Left kidney (tissue), 8 donors: ENCODE measurements at places on chromosomes 12 and 14.

DNA sequence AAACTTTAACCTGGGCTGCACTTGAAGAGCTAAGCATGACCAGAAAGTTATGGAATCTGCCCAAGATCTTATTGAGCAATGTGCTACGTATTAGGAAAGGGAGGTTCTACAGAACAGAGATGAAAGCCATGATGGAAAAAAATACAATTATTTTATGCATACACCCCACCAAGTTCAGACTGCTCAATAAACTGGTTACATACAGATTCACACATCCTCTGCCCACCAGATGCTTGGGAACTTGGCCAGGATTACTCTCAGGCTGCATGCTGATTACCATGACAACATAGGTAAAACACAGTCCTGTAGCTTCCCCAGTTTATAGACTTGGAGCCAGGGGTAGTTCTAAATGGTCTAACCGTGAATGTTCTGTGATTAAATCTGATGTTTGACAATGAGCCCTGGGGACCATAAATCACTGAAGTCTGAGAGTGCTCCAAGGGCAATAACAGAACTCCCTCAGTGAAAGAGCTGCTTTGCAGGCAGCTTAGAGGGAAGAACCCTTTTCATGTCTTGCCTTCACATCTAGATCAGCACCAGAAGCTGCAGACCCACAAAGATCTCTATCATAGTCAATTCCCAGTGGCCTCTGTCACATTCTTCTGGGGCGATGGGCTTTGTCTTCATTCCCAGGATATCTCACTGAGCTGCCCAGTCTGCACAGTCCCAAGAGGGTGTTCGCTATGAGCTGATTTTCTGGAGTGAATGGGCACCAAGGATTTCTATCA lies 232.2 kb downstream of the EMP1 start:
- no peak for DNase-seq

GRCh38 chr14:100305324-100306100 lies 732 bp downstream of the SLC25A29 start:
- no peak for DNase-seq

DNA sequence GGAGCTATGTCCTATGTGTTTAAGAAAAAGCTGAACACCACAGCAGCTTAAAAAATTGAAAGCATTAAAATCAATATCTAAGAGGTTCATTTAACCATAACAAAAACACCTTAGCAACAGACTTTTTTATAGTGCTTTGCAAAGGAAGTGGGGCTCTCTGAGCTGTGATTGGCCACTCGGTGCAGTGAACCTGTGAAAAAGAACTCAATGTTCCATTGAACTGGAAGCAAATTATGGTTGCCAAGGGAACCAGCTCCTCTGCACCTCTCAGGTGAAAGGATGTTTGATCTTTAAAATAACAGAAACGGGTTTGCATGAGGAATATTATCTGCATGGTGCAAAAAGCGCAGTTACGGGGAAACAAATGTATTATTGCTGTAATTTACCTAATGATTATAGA lies 149.4 kb downstream of the SNAPC1 start:
- no peak for DNase-seq

DNA sequence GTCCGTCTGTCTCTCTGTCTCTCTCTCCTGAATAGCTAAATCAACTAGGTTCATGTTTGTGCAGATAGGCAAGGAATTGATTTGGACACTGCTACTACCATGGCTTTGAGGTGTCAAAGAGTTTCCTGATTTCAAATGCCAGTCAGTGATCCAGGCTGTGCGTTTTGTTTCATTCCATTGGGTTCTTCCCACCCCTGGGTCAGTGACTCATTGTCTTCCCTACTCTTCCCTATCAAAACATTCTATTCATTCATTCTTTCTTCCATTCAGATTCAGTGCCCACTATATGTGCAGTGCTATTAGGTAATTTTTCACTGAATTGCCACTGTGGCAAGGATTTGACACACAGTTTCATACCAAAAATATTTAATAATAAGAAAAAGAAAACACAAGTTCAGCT lies 50.4 kb downstream of the RPH3A start:
- no peak for DNase-seq

DNA sequence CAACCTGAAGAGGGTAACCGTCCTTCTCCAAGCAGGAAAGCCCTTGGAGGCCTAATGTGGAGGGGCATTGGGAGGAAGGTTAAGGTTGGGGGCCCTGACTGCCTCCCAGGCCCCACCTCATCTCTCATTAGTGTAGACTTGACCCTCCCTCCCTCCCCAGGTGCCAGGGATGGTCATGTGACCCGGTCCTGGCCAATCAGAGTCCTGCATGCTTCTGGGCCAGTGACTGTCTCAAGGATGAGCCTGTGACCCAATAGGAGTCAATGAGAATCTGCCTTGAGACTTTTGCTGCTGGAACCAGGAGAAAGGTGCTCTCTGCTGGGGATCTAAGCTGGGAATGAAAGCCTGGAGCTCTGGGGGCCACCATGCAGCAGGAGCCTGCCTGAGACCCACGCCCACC lies 70.8 kb downstream of the NCOR2 start:
- no peak for DNase-seq

DNA sequence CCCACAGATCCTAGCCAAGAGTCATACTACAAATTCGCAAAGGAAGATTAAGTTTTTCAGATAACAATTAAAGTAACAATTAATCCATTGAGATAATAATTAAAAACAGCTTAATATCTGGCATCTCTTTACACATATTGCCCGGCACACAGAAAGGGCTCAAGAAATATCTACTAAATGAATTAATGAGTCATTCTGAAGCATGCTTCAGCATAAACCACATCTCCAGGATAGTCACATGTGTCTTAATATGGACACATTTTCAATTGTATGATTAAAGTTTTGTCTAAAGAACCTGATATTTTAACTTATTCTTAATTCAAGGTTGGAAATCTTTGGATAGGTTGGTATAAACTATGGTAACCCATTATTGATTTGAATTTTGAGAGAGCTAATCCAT lies 9.6 kb downstream of the ITPR2 start:
- no peak for DNase-seq

GRCh38 chr12:65343801-65344200 lies 65.3 kb downstream of the MSRB3 start:
- no peak for DNase-seq

DNA sequence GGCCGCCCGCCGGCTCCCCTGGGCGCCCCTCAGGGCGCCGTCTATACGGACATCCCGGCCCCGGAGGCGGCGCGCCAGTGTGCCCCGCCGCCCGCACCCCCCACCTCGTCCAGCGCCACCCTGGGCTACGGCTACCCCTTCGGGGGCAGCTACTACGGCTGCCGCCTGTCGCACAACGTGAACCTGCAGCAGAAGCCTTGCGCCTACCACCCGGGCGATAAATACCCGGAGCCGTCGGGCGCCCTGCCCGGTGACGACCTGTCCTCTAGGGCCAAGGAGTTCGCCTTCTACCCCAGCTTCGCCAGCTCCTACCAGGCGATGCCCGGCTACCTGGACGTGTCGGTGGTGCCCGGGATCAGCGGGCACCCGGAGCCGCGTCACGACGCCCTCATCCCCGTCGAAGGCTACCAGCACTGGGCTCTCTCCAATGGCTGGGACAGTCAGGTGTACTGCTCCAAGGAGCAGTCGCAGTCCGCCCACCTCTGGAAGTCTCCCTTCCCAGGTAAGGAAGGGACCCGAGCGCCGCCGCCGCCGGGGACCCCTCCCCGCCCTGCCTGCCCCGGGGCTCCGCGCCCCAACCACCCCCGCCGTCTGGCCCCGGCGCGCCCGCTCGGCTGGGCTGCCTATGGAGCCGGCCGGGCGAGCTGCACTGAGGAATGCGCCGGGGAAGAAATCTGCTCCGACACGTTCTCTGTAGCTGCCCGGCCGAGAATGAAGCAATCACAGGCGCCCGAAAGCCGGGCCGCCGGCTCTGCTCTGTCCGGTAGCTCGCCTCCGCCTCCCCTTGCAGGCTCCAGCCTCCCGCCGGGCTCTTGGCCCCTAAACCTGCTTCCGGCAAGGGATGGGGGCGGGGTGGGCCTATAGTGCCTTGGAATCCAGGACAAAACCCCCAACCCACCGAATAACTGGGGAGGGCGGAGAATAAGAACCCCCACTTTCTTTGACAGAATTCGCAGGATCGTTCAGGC lies 794 bp downstream of the HOXC13 start:
- DNase-seq, result no peak

GRCh38 chr12:117098361-117099217 lies 627 bp downstream of the TESC start:
- DNase-seq, result no peak

DNA sequence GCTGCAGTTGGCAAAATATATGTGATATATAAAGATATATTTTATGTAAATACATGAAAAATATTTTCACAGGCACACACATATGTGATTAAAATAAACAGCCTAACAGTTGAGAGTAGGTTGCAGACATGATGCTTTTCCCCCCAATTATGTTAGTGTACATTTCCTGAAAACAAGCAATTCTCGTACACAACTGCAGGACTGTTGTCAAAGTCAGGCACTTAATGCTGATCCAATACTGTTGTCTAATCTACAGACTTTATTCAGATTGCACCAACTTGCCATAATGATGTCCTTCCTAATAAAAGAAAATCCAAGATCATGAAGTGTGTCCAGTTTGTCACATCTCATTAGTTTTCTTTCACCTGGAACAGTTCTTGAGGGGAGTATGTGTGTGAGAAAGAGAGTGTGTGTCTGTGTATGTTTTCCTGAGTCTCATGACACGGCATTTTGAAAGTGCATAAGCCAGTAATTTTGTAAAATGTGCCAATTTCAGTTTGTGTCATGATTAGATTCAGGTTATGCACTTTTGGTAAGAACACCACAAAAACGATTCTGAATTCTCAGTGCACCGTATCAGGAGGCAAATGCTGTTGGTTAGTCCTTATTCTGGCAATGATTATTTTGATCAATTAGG lies 16.5 kb upstream of the SEL1L start:
- DNase-seq, result no peak

DNA sequence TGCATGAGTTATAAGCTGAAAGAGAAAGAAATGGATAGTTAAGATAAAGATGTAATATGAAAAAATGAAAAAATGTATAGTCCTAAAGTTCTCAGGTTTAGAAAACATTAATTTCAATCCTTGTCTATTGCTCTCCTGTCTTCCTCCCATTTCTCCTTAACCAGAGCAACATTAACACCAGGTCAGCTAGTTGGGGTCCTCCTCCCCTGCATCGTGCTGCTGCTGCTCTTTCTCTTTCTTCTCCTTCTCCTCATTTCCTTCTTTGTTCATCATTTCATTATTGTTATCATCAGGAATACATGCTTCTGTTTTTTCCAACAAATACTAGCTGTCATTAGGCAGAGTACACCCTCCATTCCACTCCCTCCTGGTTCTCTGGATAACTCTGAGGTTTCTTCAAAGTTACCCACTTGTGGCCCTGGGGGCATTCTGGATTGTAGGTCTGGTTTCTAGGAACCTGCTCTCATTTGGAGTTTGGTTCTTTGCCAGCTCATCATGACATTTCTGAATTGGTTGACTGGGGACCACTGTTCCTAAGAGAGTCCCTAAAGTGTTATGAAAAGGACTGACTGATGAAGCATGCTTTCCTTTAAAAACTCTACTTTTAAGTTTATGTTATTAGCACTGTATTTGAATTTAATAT lies 17.0 kb downstream of the ACSS3 start:
- no peak for DNase-seq
